ENCODE measurements at places on chromosomes 5 and 9.

DNA sequence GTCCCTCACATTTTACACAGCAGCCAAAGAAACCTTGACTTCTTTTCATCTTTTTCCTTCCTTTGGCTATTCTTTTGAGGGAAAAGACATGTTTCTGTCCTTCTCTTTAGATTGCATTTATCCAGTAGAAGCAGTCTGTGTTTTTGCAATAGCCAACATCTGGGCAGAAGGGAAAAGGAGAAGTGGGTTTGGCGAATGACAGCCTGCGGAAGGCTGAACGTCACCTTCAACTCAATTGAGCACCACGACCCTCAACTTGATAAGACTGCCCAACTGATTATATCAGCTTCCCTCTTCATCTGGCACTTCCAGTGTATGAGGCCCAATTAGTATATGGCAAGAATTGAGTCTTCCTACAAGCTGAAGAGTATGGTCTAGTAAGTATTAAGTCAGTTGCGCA lies 1997.6 kb upstream of the WWC1 start:
- DNase-seq, result no peak

GRCh38 chr5:54700986-54701578 lies 183.5 kb downstream of the SNX18 start:
- peak; percentile 97 for DNase-seq

DNA sequence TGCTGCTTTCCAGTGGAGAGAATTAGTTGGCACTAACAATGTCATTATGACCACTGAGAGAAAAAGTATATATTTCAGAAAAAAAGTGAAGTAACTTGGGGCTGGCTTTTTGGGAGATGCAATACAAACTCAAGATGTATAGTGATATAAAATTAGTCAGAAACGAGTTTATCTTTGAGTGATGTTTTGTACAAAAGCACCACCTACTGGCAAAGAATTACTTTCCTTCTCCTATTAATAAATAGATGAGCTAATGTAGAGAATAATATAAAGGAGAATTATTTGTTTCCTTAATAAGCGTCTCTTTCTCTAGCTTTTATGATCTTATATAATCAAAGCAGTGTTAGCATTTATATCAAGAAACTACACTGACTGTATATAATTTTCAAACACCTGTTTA lies 158.8 kb downstream of the MEF2C start:
- peak; percentile 16 for DNase-seq

- DNase-seq, result no peak
These were observed 25.2 kb downstream of the CCL28 start for GRCh38 chr5:43386960-43387362.

All from fibroblast of skin of abdomen (primary cell).